Hematopoietic multipotent progenitor cell (in vitro differentiated cells): ENCODE measurements at places on chromosomes 3 and 15.

DNA sequence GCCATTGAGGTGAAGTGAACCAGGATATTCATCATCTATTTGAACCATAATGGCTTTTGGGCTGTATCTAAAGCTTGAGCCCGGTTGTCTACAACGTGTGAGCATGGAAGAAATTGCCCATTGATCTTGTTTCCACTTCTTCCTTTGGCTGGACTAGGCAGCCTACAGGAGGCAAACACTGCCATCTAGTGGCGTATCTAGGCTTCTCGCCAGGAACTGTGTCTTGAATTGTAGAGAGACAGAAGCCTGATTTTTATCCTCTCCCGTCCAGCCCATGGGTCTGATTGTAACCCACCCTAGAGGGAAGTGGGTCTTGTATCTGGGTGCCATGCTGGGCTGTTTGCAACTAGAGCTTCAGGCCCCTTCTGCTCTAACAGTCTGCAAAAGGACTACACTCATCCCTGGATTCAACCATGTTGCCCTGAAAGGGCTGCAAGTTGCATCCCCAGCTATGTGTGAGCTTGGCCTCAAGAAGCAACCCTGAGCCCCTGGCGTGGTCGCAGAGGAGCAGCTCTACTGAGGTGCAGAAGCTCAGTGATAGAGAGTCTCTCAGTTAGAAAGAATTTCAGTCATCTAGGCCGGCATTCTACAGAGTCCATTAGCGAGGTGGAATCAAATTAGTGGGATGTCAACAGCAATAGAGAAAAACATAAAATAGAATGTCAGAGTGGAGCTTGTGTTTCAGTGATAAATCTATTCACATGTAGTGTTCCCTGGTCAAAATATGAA is 170.2 kb upstream of the UMPS start:
- DNase-seq = peak; percentile 81

GRCh38 chr3:129343643-129344360 is 65.1 kb downstream of the HMCES start:
- DNase-seq = peak; percentile 55

DNA sequence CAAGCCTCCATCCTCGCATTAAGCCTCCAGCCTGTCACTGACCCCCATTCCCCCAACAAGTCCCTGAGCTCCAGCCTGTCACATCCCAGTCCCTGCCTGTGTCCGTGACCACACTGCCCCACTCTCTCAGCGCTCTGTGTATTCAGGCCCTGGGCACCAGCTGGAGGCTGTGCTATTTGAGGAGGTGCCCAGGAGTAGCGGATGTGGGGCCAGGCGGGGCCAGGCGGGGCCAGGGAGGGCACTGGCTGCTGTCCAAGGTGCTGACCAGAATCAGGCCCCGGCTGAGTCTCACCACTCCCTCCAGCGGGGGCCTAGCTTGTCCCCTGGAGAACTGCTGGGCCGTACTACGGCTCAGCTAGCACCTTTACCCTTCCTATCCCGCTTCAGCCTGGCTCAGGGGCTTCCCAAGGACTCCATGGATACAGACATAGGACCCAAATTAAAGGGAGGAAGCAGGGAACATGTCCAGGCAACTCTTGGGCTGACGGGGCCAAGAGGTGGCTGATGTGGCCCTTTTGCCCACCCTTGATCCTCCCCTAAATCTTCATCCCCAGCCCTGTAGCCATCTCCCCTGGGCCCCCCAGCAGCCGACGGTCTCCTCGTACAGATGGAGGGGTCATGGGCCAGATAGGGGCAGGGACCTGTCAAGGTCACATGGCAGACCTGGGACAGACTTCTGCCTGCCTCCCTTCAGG is 1.1 kb downstream of the HHATL start:
- peak; percentile 78 for DNase-seq

DNA sequence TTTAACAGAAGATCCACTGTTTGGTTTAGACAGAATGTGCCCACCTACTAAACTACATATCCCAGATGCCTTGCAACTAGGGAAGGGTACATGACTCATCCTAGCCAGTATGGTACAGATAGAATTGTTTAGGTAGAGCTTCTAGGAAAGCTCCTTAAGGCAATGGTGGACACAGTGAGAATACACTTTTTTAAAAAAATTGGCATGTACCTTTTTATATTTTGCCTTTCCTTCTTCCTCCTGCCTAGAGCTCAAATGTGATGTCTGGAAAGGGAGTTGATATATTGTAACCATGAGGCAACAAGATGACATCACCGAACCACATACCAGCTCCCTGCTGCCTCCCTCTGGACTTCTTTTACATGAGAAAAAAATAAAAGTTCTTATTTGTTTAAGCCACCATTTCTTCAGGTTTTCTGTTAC is 14.4 kb upstream of the C3orf80 start:
- no peak for DNase-seq

GRCh38 chr3:60226912-60227311 is 1024.3 kb downstream of the FHIT start:
- no peak for DNase-seq

DNA sequence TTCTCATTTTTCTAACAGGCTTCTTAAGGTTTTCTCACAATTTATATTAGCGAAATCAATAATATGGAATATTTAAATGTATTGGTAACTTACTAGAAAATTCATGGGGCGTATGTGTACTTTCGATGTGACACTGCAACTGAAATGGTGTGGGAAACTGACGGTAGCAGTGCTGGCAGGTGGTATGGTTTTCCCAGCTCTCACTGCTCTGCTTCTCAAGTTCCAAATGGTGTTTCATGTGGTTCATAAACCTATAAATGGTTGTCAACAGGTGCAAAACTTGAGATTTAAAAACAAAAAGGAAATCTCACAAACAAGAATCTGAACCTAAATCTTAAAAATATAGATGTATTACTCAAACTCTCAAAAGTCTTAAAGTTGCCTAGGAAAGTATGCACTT is 54.7 kb downstream of the ZNF280D start:
- no peak for DNase-seq

DNA sequence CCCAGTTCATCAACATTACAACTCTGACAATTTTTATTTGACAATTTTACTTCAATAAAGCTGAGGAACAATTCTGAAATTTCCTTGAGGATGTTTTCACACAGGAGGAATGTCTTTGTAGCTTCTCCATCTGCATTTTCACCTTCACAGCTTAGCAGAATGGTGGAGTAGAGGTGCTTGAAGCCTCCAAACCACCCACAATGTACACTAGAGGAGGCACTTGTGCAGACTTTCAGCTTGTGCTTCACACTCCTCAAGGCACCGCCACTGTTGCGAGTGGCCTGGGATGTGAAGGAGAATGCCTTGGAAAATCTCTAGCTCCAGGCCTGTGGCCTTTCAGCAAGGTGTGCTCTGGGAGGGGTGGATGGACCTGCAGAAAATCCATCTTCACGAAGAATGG is 181.9 kb downstream of the EPHB1 start:
- no peak for DNase-seq

DNA sequence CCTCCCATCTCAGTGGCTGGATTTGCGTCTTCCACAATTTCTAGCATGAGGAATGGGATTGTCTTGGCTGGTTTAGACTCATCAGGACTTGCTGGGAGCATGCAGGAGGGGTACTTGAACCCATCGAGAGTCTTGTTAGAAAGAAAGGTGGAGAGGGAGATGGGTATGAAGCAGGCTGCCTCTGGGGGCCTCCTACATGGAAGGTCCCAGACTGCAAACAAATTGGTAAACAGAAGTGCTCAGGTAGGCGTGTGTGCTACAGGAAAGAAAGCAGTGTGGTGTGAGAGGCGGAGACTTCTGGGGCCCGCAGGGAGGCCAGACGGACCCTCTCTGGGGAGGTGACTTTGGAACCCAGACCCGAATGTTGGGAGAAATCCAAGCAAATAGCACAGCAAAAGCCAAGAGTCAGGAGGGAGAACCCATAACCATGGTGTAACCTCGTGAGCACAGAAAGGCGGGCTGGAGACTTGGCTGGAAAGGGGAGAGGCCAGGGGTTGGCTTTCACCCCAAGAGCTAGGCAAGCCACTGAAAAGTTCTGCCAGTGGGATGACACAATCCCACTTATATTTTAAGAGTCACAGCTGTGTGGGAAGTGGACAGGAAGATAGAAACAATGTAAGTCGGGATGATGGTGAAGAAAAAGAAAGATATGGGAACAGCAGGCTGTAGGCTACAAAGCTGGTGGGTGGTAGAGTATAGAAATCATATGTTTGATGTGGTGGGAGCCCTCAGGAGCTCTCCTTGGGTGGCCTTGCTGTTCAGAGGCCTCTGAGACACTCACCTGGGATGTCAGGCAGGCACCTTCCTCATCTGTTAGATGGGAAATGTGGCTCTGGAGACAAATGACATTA is 130.1 kb upstream of the PRR20G start:
- DNase-seq = no peak

GRCh38 chr3:8623741-8624140 is 20.9 kb downstream of the SSUH2 start:
- DNase-seq = no peak
